ENCODE measurements at places on chromosomes 4 and X.

DNA sequence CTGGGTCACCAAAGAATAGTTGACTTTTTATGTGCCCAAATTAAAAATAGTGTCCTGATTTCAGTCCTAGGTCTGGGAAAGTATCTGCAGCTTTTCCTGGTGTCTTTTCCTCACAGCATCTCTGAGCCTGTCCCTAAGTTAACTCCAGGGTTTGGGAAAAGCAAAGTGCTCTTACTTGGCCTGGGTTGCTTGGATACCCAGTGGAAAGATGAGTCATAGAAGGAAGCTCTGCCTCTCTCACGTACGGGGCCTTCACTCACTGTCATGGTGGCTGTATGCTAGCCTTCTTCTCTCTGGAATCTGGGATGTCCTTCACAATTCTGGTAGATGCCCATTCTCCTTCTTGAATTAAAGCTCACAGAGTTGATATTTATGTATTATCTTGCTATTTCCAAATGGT, 607.3 kb downstream of the ANKRD50 start:
- no peak for DNase-seq

- no peak for DNase-seq
These were observed 110.7 kb downstream of the ARHGAP10 start for GRCh38 chr4:147842573-147842972.

GRCh38 chrX:9765072-9765736, 443 bp downstream of the GPR143 start:
- no peak for DNase-seq

GRCh38 chrX:107776649-107777535, 641 bp upstream of the NCBP2L start:
- peak; percentile 87 for DNase-seq

- no peak for DNase-seq
These were observed 26.4 kb downstream of the ELOVL6 start for GRCh38 chr4:110171971-110172370.

DNA sequence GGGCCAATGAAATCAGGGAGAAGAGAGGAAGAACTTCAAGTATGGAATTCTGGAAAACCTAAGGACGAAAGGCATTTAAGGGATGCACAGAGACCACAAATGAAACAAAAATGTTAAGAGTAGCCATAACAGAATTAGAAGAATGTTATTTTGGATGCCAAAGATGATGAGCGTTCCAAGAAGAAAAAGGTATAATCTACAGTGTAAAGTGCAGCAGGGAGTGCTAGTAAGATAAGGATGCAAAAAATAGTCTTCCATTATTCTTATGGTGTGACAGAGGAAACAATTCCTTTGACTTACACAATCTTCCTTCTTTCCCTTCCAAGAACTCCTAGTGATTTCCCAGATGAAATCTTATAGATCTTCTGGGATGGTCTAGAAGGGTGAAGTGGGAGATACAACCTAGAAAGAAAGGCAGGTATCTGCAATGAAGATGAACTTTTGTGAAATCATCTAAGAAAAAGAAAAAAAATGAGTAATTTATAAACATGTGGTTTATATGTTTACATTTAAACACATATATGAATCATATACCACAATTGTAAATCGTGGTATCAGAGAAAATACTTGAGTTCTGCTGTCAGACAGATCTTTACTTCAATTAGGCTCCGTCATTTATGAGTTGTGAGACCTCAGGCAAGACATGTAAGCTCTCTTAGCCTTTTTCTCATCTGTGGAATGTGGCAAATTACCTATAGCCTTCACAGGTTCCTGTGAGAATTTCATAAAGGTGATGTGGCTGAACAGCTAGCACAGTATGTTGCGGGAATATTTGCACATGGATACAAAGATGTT, 8.1 kb downstream of the MORF4L2 start:
- no peak for DNase-seq

DNA sequence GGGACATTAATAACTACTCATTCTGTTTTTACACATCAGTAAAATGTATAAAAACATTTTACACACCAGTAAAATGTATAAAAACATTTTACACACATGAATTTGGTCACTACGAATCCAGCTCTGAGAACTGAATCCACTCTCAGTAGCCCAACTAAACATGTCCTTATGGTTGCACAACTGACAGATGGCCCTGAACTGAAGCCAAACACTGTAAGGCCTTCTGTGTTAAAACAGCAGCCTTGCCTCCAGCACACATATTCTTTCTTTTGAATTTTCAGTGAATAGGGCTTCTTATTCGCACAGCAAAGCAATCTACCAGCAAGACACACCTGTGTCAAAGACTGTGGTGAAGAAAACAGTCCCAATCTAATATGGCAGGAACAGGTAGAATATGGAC, 169.9 kb upstream of the FMR1 start:
- no peak for DNase-seq

DNA sequence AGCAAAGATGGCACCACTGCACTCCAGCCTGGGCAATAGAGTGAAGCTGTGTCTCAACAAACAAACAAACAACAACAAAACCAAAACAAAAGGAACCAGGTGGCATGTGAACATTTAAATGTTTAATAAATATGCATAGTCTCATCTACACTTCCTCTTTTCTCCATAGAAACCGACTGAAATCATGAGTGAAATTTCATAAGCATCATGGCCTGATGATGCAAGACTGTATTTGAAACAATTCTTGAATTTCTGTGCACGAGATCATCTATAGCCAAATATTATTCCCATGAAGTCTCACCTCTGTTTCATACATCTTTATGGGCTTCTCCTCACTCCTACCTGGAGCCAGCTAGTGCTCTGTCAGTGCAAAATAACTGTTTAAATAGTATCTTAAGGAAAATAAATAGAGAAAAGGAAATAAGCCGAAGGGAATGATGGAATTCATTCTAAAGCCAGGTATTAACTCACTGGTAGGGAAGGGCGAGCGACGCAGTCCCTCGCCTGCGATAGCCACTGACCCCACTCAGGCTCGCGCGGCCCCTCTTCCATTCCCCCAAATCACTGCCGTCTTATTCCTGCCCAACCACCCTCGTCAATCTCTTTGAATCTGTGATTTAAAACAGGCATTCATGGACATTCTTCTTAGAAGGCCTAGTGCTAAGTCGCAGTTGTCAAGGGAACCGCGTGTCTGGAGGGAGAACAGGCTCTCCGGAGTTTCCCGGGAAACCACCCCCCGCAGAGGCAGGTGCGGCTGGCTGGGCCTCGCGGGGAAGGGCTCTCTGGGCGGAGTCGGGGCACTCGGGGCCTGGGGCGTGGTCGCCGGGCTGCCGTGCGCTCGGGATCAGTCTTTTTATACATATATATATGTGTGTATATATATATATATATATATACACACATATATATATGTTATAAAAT, 52.4 kb upstream of the TRIM2 start:
- no peak for DNase-seq

DNA sequence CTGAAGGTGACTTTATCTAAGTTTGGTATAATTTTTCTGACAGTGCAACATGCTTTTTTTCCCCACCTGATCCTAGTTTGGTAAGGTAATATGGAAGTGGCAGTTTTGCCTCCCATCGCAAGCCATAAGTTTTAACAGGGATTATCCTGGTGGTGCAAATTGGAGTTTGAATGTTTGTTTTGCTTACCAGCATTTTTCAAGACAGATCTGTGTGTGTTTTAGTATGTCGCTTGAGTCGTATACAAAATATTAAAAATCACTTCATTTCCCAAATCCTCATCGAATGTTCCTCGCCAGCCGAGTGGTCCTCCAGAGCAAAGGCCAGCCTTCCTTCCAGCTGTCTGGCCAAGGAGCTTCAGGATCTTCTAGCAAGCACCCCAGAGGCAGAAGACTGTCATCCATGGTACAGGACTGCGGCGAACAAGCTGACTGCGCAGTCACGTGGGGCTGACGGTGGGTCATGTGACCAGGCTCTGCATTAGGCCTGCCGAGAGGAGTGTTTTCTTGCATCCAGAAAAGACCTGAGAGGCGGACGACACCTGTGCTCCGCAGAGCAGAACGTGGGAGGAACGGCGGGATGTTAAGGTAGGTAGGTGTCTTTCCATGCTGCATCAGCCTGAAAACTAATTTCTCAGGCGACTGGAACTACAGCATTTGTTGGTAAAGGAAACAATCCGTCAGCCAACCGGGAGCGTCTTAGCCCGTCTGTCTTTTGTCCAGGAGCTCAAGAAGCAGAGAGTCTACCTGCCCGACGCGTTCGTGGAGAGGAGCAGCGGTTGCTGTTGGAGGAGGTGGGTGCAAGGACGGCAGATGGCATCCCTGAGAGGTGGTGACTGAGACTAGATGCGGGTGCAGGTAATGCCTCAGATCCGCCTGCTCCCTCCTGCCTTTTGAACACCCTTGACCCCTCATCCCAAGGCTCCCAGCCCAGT, at the start of gene GPRASP3:
GPRASP3 (plus strand) TSS at position 507 of the 932 bp plus-strand sequence. CDS start 28,253 bp downstream, outside the sequence.
- DNase-seq = no peak

DNA sequence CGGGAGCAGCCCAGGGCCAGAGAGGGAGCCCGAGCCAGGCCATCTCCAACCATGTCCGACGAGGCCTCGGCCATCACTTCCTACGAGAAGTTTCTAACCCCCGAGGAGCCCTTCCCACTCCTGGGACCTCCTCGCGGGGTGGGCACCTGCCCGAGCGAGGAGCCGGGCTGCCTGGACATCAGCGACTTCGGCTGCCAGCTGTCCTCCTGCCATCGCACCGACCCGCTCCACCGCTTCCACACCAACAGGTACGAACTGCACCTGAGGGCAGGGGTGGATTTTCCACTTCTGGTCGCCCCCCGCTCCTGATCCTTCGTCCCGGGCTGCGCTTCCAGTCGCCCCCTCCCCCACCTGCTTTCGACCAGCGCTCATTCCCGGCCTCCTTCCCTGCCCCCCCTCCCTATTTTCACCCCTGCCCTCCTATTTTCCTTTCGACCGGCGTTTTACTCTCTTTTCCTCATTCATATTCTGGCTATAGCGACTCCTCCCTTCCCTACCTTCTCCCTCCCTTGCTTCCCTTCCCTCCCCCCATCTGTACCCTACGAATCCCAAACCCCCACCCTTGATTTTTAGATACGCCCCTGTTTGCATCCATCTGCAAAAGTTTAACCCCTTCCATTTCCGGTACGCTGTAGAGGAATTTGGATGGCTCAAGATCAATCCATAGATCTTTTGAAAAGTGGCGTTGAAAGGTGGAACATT, 633 bp downstream of the FAM199X start:
- no peak for DNase-seq

DNA sequence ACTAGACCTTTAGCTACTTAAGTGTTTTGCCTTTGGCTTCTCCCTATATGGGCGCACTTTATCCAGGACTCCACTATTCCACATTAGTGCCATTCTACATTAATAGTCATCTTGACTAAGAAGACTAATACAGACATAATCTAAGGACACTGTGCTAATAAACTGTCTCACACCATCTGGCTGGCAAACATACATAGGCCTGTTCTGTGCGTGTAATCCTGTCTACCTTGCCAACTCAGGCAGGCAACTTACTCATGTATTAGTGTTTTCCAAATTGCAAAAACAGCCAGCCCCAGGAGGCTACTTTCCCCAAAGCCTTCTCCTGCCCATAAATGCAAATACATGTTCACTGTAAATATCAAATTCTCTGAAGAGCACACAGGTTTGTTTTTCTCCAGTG, 587.3 kb downstream of the TMA16 start:
- DNase-seq = no peak

DNA sequence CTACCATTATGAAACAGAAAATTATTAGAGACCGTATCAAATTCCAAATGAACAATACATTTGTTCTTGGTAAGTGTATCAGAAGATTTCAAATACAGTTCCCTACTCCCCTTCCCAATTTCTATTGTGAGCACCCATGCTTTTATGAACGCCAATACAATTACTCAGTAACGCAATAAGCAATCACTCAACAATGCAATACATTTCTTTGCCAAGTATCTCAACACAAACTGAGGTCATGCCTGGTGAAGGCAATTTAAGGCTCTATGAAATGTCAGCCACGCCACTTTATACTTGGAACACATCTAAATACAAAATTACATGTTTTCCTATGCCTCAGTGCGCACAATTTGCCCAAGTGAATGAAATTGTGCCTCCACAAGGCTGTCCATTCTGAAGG, 712 bp downstream of the PNPLA4 start:
- no peak for DNase-seq

GRCh38 chrX:97563531-97564133, 679.9 kb downstream of the RPA4 start:
- DNase-seq = no peak

DNA sequence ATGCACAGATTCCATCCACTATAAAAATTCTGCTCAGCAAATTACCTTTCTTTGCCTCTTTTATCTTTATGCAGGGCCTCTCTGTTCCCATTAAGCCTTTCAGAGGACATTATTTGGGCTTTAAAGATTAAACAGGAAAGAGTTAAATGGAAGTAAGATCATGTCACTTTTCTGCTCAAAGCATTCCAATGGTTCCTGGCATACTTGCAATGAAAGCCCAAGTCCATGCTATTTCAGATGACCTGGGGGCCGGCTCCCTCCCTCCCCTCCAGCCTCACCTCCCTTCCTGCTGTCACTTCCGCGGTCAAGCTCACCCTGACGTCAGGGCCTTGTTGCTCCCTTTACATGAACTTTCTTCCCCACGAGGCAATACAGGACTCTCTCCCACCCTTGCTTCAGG, 125.5 kb downstream of the C4orf51 start:
- no peak for DNase-seq

DNA sequence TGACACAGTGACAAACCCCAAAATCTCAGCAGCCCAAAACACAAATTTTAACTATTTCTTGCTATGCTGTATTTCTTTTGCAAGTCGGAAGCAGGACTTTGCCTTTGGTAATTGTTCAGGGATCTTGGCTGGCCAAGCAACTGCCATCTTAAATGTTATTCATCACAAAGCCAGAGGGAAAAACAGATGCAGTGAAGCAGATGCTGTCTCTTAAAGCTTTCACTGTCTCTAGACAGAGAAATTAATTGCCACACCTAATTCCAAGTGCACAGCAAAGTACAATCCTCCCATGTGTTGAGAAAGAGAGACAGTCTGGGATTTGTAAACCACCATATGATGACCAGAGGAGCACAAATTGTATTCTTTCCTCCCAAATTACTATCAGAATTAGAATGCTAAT, 30.0 kb upstream of the GALNT7 start:
- no peak for DNase-seq

DNA sequence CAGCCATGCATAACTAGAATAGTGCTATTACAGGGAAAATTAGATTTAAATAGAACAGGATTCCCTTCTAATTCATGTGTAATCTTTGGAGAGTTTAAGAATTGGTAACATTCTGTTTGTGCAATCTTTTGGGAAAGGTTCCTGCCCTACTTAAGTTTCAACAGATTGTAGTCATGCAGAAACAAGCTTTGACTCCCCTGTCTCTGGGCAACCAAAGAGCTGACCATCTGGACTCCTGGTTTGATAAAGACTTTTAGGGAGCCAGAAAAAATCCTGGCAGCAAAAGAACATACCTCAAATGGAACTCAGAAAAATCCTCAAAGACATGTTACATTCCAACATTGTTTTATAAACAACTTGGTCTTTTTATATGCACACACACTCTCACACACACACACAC, 191.1 kb upstream of the NEIL3 start:
- no peak for DNase-seq

All from coronary artery (tissue), 2 donors.